ENCODE measurements at places on chromosomes 1 and 21.

- no peak for DNase-seq
Measured at GRCh38 chr1:31703431-31704270, at the start of gene COL16A1. Gene COL16A1, minus strand, starts transcription at chr1:31704017. Its CDS starts 1,824 bp downstream, at chr1:31702193.

DNA sequence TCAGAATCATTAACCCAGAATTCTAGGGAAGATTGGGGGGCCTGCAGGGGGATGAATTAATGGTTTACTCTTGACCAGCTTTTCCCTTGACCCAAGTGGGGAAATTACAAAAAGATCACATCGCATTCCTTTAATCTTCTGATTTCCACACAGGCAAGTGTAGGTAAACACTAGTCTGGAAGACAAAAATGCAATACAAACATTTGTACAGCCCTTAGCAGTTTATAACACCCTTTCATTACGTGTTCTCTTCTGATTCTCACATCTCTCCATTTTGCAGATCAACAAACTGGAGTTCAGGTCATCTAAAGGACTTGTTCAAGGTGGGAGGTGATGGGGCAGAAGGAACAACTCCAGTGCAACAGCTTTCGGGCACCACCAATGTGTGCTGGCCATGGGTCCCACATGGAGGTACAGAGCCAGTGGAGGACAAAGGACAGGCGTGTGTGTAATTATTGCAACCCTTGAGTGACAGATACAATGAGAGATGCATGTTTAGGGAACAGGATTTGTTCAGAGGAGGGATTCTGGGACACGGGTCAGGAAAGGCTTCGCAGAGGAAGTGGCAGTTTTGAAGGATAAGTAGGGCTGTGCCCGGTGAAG lies 20.4 kb downstream of the ATF3 start:
- DNase-seq: no peak

- DNase-seq: no peak
Measured at GRCh38 chr1:91803847-91804545, 82.0 kb downstream of the TGFBR3 start.

GRCh38 chr1:6108937-6109614 lies 63.4 kb downstream of the KCNAB2 start:
- no peak for DNase-seq

DNA sequence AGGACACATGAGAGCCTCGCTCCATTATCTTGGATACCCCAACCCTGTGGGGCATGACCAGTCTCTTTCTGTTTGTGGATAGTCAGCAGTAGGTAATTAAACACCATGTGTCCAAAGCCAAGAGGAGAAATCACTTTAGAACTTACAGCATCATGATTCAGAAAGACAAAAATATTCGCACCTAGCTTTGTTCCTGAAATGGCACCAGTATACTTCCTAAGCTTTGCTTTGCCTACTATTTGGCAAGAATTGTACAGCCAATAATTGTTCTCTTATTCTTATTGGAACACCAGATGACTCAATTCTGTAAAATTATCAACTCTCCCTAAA lies 24.2 kb downstream of the TNFRSF9 start:
- no peak for DNase-seq

Measured in NCI-H1417 treated with DMSO at 0.1 percent for 48 hours (cell line).